HFFc6 (cell line): ENCODE measurements at places on chromosomes 12 and 14.

GRCh38 chr14:67917006-67917405 lies 97.4 kb downstream of the RAD51B start:
- no peak overlapping the region for H3K27ac ChIP-seq
- no peaks in the 10 kb centered on the region for H3K36me3 ChIP-seq
- H3K4me1 ChIP-seq: peaks cover 6% of the 10 kb centered on the region; the same call in 1 of the 2 replicates
- H3K27me3 ChIP-seq: no peaks in the 10 kb centered on the region
- no peak for DNase-seq
- H3K4me3 ChIP-seq: no peak overlapping the region

- H3K4me3 ChIP-seq: no peak overlapping the region
- no peaks in the 10 kb centered on the region for H3K4me1 ChIP-seq
- DNase-seq: no peak
- H3K36me3 ChIP-seq: no peaks in the 10 kb centered on the region
- no peaks in the 10 kb centered on the region for H3K27me3 ChIP-seq
- no peak overlapping the region for H3K27ac ChIP-seq
Measured at GRCh38 chr14:98244966-98245569, 1026.9 kb downstream of the BCL11B start.

DNA sequence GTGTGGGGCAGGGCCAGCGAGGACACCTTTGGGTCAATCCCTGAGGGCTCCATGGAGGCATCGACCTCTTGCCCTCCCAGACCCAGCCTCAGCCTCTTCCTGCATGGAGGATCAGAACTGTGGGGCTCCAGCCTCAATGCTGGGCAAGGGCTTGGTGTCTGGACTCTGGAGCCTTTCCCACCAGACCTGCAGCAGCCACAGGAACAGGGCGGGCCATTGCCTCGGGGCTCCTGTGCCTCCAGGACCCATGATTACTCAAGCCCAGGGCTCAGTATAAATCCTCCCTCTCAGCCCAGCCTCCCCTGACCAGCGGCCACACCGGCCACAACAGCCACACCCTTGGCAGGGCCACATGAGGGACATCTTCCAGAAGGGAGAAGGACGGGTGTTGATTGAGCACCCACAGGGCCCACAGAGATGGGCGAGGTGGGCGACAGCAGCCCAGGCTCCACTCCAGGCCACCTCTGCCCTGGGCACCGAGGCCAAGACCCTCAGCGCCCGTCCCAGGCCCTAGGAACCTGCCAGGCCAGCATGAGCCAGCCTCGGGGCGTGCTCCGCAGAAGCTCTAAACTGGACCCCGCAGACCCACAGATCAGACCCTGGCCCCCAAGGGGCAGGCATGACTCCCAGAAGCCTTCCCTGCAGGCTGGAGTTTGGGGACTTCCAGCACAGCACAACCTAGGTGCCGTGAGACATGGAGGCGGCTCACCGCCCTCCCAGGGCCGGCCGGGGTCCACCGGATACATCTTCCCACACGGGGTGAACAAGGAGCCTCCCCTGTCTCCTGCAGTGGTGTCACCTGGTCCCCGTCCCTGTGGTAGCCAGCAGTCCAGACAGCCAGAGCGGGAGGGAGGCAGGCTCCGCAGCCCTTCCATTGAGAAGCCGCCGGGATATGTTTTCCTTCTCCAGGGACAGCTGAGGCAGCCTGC lies 25.1 kb downstream of the NCOR2 start:
- H3K27me3 ChIP-seq: peaks cover 1% of the 10 kb centered on the region; the same call in 1 of the 2 replicates
- peaks cover 32% of the 10 kb centered on the region for H3K4me1 ChIP-seq
- DNase-seq: no peak
- no peaks in the 10 kb centered on the region for H3K36me3 ChIP-seq

GRCh38 chr12:75389061-75389460 lies 1.8 kb upstream of the GLIPR1L2 start:
- no peaks in the 10 kb centered on the region; the same call in 1 of the 2 replicates for H3K27me3 ChIP-seq
- H3K36me3 ChIP-seq: no peaks in the 10 kb centered on the region
- H3K4me1 ChIP-seq: peaks cover 42% of the 10 kb centered on the region
- peak overlapping the region; percentile 91 for H3K4me3 ChIP-seq
- peak; percentile 64 for DNase-seq

DNA sequence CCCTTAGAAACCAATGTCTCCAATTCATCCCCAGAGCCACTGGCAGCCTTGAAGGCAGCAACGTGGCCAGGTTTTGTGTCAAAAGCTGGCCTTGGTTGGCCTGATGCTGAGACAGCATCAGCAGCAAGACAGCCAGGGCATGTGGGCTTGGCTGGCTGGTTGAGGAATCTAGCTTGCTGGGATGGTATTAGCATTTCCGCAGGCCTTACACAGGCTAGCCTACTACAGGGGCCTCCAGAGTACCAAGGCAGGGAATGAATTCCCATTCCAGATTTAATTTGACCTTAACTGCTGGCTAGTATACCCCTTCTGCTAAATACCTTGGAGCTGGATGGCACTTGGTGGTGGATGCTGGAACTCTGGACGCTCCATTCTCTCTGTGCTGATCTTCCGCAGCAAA lies 15.8 kb downstream of the NGDN start:
- no peak overlapping the region for H3K4me3 ChIP-seq
- no peaks in the 10 kb centered on the region for H3K27me3 ChIP-seq
- no peak for DNase-seq
- peaks cover 5% of the 10 kb centered on the region; the same call in 1 of the 2 replicates for H3K36me3 ChIP-seq

DNA sequence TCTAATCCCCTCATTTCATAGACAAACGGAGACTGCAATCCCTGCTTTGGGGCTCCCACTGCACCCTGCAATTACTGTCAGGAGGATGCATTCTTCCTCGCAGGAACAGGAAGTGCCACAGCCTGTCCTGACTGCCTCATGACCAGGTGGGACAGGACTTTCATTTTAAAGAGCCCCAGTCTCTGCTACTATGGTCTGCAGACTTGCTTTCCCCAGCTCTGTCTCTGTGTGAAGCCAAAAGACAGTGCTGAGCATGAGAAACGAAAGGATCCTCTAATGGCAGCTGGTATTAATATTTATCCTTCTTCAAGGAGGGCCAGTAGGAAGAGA lies 60.0 kb upstream of the PNMA1 start:
- H3K36me3 ChIP-seq: 0 out of 2 replicates have a peak, but pooled peaks cover 4% of the 10 kb centered on the region
- peaks cover 4% of the 10 kb centered on the region; the same call in 1 of the 2 replicates for H3K27me3 ChIP-seq
- H3K4me3 ChIP-seq: no peak overlapping the region
- DNase-seq: no peak

GRCh38 chr12:47982770-47983169 lies 19.4 kb downstream of the TMEM106C start:
- H3K27ac ChIP-seq: no peak overlapping the region
- no peak for DNase-seq
- H3K4me3 ChIP-seq: no peak overlapping the region
- peaks cover 41% of the 10 kb centered on the region for H3K27me3 ChIP-seq

DNA sequence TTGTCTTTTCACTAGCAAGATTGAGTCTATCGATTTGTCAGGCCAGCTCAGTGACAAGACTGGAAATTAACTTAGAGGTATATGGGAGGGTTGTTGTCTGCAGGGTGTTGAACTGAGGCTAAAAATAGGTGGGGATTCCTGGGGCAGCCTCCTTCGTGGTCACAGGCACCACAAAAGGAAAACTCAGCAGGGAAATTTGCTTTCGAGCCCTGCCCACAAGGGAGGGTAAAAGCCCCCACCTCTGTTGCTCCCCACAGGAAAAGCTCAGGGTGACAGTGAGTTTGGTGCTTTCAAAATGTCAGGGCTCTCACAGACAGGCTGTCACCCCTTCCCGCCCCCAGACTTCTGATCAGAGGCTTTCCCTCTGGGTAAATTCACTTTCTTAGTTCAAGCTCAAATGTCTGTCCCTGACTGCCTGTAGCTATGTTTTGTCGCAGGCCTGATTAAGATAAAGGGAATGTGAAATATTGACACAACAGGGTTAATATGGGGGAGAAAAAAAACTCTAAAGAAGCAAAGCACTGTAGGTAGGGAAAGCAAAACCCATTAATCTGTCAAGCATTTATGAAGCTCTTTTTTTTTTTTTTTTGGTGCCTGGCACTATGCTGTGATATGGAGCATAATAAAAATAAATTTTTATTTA lies 11.7 kb upstream of the NFKBIA start:
- no peak for DNase-seq
- no peaks in the 10 kb centered on the region for H3K36me3 ChIP-seq
- H3K4me3 ChIP-seq: no peak overlapping the region

- no peak overlapping the region for H3K27ac ChIP-seq
- no peak for DNase-seq
- no peaks in the 10 kb centered on the region for H3K36me3 ChIP-seq
Measured at GRCh38 chr14:62141139-62141538, 378.9 kb downstream of the SNAPC1 start.

DNA sequence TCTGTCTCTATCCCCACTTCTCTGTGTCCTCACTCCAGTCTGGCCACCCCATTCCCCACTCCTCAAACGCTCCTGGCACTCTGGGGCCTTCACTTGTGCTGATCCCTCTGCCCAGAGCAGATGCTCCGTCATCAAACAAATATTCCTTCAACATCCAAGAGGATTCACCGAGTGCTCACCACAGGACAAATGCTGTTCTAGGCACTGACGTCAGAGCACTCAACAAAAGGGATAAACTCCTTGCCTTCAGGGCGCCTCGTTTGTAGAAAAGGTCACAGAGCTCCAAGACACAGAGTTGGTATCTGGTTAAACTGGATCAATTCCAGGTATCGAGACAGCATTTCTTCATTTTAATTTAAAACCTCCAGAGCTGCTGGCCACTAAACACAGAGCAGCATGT lies 35.3 kb downstream of the PSMC1 start:
- H3K4me1 ChIP-seq: peaks cover 8% of the 10 kb centered on the region; the same call in 1 of the 2 replicates
- no peaks in the 10 kb centered on the region for H3K27me3 ChIP-seq
- H3K36me3 ChIP-seq: peaks cover 10% of the 10 kb centered on the region

GRCh38 chr12:81164827-81165226 lies 86.9 kb downstream of the ACSS3 start:
- DNase-seq: no peak
- H3K27ac ChIP-seq: no peak overlapping the region
- no peaks in the 10 kb centered on the region for H3K36me3 ChIP-seq
- no peaks in the 10 kb centered on the region for H3K27me3 ChIP-seq
- H3K4me3 ChIP-seq: no peak overlapping the region

GRCh38 chr14:77985211-77985615 lies 185.0 kb upstream of the NRXN3 start:
- no peaks in the 10 kb centered on the region for H3K36me3 ChIP-seq
- no peak overlapping the region for H3K4me3 ChIP-seq
- DNase-seq: no peak
- H3K27me3 ChIP-seq: peaks cover 5% of the 10 kb centered on the region; the same call in 1 of the 2 replicates

- H3K4me3 ChIP-seq: no peak overlapping the region
- DNase-seq: no peak
- H3K4me1 ChIP-seq: no peaks in the 10 kb centered on the region
Measured at GRCh38 chr12:104896710-104897109, 61.4 kb downstream of the SLC41A2 start.

DNA sequence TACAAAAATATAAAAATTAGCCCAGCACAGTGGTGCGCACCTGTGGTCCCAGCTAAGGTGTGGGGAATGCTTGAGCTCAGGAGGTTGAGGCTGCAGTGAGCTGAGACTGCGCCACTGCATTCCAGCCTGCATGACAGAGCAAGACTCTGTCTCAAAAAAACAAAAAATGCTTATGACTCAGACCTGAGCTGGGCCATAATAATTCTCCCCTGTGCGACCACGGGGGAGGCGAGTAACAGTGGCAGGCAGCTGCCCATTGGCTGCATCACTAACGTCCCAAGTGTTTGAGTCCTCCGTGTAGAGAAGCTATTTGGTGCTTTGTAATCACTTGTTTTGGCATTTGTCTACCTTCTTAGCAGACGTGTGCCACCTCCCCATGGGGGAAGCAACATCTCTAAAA lies 24.9 kb downstream of the PSMC1 start:
- H3K4me1 ChIP-seq: peaks cover 39% of the 10 kb centered on the region
- H3K36me3 ChIP-seq: peaks cover 6% of the 10 kb centered on the region; the same call in 1 of the 2 replicates
- DNase-seq: peak; percentile 87
- H3K27ac ChIP-seq: peak overlapping the region; percentile 92
- H3K4me3 ChIP-seq: peak overlapping the region; percentile 70

- H3K4me1 ChIP-seq: no peaks in the 10 kb centered on the region
- no peak overlapping the region for H3K4me3 ChIP-seq
- peaks cover 22% of the 10 kb centered on the region for H3K27me3 ChIP-seq
- no peaks in the 10 kb centered on the region for H3K36me3 ChIP-seq
Measured at GRCh38 chr14:101463566-101464171, 97.6 kb upstream of the DIO3 start.

DNA sequence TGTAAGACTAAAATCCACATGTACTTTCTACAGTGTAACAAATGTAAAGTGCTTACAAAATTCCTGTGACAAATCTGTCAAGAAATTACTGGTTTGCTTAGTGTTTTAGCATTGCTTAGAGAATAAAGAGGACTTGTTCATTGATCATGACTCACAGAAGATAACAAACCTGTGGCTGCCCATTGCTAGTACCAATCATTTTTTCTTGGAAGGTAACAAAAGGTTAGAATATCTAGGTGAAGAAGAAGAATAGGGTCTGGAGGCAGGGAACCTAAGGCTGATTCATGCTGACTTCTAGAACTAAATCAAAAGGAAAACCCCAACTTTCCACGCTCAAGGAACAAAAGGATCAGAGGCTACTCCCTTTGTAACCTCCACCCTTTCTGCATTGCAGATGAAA lies 232.7 kb upstream of the ABCD2 start:
- H3K27me3 ChIP-seq: no peaks in the 10 kb centered on the region
- no peaks in the 10 kb centered on the region for H3K36me3 ChIP-seq
- no peaks in the 10 kb centered on the region for H3K4me1 ChIP-seq
- H3K27ac ChIP-seq: no peak overlapping the region
- DNase-seq: no peak

- H3K4me1 ChIP-seq: peaks cover 18% of the 10 kb centered on the region
- no peak overlapping the region for H3K27ac ChIP-seq
- no peak for DNase-seq
Measured at GRCh38 chr12:69410571-69410970, 51.0 kb downstream of the YEATS4 start.

DNA sequence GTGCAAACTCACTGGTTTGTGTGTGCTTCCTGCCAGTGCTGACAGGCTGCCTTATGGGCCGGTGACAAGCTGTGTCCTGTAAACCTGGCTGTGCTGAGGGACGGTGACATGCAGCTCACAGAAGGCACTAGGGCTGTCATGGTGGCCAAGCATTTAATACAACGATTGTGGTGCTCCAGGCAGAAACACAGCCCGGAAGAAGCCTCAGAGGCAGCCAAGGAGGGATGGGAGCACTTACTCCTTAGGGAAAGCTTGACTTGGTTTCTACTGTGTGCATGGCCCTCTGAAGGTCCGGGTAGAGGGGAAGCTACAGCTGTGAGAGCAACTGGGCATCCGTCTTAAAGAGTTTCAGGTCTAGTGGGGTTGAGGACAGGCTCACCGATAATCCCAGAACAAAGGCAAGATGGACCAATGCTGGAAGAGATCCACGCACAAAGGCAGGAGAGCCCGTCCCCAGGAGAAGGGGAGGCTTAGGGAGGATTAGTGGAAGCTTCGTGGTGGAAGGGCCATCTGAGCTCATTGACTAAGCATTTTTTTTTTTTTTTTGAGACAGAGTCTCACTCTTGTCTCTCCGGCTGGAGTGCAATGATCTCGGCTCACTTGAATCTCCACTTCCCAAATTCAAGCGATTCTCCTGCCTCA lies 10.7 kb upstream of the MCRS1 start:
- peaks cover 14% of the 10 kb centered on the region for H3K4me1 ChIP-seq
- H3K36me3 ChIP-seq: no peaks in the 10 kb centered on the region
- H3K4me3 ChIP-seq: no peak overlapping the region
- no peak overlapping the region for H3K27ac ChIP-seq
- no peak for DNase-seq
- H3K27me3 ChIP-seq: no peaks in the 10 kb centered on the region
